ENCODE measurements at places on chromosomes 1 and 21.

DNA sequence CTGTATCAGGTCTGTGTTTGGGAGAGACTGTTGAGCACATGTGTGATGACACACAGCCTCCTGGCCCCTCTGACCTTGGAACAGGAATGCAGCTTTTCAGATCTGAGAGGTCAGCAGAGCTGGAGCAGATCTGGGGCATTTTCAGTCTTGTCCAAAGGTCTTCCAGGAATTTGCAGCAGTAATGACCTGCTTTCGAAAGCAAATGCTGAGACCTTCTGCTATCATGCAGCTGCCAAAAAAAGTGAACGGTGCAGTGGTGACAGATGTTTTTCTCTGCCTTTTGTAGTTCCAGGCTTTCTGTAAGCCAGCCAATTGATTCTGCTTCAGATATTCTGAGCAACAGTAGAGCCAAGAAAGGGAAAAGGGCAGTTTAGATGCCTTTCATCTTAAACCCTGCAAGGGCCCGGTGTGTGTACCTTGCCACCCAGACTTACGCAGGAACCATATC lies 137.8 kb upstream of the COA6 start:
- no peak for DNase-seq

DNA sequence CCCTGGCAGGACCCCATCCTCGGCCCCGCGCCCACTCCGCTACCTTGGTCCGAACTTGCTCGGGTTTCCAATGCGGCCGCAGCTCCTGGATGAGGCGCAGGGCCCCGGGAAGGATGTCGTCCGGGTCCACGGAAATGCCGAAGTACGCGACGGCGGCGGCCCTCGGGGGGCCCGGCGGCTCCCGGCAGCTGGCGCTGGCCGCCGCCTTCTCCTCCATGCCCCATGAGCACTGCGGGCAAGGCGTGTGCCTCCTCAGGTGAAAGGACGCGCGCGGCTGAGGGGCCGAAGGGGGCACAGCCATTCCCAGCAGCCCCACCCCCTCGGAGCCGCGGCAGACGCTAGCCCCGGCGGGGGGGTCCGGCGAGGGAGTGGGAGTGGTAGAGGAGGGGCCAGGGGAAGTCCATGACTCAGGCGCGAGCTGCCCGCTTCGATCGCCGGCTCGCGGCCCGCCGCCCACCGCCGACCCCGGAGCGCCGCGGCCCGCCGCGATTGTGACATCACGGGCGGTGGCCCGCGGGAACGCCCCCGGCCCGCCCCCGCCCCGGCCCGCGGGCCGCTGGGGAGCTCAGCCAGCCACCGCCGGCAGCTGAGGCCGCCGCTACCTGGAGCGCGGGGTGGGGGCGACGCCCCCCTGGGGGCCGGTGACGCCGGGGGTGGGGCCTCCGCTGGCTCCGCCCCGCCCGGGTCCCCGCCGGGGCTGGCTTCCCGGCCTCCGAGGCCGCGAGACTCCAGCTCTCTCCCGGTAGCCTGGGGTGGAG lies at the start of gene ETNK2:
Gene ETNK2, minus strand, starts transcription at position 493 of the 758 bp plus-strand sequence. Its CDS starts 192 bp downstream, at position 301.
- DNase-seq = peak; percentile 46

DNA sequence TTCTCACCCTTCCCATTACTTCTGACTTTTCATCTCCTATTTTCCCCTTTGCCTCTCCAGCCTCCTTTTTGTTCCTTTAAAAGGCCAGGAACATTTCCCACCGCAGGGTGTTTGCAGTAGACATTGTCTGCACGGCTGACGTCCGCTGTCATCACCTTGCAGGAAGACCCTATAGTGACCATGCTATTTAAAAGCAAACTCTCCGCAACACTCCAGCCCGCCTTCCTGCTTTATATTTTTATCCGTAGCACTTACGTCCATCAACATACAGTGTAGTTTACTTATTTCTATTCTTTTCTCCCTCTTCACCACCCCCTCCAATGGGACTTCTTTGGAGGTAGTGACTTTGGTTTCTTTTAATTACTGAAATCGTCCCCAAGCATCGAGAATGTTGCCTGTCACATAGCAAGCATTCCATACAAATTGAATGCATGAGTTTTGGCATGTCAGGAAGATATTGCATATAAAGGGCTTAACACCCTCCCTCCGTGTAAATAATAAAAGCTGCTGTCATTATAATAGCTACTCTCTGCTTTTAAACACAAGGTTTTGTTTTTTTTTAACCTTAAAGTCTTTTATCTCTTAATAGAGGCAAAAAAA lies 19.8 kb downstream of the SLC25A33 start:
- no peak for DNase-seq

GRCh38 chr1:32900371-32900955 lies 726 bp downstream of the TMEM54 start:
- no peak for DNase-seq

GRCh38 chr1:230303822-230304221 lies 122.3 kb downstream of the PGBD5 start:
- DNase-seq = no peak

- no peak for DNase-seq
Measured at GRCh38 chr1:18005238-18005637, 102.4 kb upstream of the IGSF21 start.

DNA sequence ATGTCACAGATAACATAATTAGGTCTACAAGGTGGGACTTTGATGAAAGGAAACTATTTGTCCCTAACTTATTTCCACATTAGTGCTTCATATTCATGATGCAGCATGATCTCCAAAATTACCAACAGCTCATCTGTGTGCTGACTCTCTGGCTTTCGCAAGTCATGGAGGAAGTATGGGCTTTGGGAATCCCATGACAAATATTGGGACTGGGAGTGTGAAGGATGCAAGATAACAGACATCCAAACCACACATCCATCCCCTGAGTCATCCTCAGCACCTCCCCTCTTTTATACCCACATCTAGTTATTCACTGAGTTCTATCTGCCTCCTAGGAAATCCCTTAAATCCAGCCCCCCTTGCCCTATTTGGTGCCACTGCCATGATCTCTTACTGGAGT lies 102.8 kb upstream of the COL24A1 start:
- DNase-seq = no peak

GRCh38 chr1:64530969-64531692 lies 61.2 kb downstream of the CACHD1 start:
- no peak for DNase-seq

DNA sequence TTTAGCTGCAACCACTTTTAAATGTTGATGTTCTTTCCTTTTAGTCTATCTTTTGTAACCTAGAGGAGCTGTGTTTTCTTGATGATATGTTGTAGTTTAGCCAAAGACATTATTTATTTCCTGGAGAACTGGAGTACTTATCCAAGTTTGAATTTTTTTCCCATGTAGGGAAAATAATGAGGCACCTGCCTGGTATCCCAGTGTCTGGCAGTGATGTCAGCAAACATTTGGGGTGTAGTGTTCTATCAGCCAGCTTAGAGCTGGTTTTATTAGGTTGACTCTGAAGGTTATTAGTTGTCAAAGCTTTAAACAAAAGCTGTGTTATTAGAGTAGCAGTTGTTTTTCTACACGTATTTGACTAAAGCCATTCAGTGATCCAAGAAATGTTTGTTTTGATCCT lies 3.2 kb downstream of the CTPS1 start:
- DNase-seq = no peak

GRCh38 chr1:24491577-24492360 lies 10.9 kb upstream of the RCAN3 start:
- no peak for DNase-seq

GRCh38 chr1:218436346-218436745 lies 91.2 kb downstream of the TGFB2 start:
- DNase-seq = no peak

- DNase-seq = no peak
Measured at GRCh38 chr21:45507523-45507875, 34.7 kb downstream of the SLC19A1 start.

DNA sequence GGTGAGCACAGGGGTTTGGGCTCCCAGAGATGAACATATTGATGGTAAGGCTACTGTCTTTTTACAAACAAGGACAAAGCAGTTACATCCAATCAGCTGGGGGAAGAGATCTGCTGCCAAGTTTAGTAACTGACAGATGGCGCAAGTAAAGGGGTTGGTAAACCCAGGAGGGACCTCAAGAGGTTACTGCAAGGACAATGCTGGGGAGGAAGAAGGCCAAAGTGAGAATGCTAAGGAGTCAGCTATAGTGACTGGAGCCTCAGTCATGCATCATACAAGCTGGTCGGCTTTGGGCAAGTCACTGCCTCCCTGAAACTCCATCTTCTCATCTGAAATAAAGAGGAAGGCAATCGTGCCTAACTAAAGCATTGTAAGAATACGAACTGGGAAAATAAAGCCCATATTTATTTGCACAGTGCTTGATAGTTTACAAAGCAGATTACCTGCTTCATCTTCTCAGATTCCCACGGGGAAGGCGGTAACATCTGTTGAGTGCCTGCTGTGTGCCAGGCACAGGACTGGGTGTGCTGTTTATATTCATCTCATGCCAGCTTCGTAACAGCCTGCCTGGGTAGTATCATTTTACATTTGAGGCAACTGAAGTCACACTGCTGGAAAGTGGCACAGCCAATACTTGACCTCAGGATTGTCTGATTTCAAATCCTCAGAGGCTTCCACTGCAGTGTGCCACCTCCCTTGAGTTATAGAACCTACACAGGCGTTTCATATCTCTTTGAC lies 114.8 kb downstream of the BEND5 start:
- no peak for DNase-seq

- no peak for DNase-seq
Measured at GRCh38 chr21:39675993-39676661, 63.4 kb downstream of the B3GALT5 start.

DNA sequence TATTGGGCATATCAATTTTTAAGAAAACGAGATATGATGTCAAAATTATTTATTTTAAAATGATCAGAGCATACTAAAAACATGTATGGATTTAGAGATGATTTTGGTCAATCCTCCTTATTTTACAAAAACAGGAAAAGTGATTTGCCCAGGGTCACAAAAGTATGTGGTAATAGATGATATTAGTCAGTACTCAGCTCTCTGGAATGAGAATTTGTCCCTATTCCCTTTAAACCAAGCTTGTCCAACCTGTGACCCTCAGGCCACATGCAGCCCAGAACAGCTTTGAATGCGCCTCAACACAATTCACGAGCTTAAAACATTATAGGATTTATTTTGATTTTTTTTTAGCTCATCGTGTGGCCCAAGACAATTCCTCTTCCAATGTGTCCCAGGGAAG lies 104.7 kb downstream of the AKT3 start:
- DNase-seq = no peak

DNA sequence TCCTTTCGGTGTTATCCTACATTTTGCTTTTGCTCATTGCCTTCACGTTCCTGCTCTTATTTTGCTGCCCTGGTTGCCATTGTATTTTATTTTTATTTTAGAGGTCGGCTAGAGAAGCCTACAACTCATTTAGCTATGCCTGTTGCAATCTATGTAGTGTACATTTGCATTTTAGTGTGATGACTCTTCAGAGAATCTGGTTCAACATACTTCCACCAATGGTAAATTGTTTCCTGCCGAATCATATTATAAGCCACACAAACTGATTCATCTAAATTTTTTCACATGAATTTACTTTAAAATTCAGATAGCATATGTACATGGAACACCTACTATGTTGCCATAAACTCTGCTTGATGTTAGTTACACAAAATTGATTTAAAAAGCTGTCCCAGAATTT lies 1596.9 kb downstream of the PLA2G4A start:
- no peak for DNase-seq

- no peak for DNase-seq
Measured at GRCh38 chr21:41950941-41951351, 2.9 kb downstream of the C2CD2 start.

DNA sequence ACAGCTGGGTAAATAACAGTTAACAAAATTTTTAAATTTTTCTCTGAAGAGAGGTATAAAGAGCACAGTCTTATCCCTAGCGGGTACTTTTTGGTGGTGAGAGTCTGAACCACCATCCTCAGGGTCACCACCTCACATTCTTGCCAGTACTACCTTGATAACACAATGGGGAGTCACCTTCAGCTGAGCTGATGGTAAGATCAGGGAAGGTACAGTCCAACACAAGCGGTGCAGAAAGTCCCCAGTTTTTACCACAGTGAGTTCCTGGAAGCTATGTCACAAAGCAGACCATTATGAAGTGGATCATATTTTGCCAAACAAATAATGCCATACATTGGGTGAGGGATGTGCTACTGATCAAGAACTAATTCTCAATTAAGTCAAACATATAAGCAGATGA lies 176.9 kb downstream of the FASLG start:
- DNase-seq = no peak

- no peak for DNase-seq
Measured at GRCh38 chr1:109542657-109543056, 3.0 kb downstream of the GPR61 start.

DNA sequence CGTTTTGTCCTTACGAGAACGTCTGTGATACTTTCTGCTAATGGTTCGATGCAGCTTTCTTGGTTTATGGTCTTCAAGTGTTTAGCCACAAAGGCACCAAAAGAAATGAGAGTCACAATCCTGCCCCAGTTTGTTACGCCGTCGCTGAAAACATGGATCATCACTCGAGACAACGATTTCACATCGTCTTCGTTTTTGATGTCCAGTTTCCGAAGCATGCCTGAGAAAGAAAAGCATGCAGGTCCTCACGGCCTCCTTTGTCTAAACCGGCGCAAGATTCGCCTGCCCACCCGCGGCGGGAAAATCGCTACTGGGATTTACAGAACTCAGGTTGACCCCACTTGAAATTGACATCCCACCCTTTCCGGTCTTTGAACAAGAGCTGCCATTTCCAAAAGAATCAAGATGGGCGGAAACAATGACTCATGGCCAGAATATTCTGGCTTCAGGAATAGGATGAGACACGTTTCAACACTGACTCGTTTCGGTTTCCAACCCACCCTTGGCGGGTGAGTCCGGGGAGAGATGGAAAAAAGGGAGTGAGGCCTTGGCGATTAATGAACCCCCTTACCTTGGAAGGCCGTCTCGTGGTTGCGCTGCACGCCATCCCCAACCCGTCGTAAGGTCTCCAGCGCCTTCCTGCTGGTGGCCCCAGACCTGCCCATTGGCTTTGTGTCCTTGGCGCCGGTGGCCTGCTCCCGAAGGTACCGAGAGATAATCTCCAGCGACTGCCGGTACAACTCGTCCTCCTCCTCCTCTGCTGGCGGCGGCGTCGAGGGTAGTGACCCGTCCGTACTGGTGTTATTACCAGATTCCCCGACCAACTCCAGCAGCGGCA lies 919 bp downstream of the MCL1 start:
- no peak for DNase-seq

DNA sequence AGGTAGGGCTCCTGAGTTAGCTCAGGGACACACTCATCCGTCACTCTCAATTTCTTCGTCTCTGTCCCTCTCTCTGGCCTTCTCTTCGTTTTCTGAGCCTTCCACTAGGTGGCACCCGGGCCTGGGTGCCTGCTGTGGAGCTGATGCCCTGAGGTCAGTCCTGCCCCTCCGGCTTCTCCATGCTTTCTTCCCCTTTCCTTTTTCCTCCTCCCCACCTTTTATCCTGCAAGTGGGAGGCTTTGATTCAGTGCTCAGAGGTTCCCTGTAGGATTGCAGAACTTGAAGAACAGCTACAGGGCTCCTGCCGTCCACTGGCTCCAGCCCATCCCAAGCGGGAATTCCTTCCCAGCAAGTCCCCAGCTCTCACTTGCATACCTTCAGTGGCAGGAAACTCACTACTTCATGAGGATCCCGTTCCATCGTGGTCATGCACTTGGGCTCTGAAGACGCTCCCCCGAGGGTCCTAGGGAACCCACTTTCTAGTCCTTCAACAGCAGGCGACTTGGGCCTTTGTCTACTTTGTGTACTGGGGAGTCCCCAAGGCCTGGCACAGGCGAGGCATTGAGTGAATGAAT lies 45.6 kb downstream of the SRRM1 start:
- no peak for DNase-seq
